ENCODE measurements at places on chromosomes 13 and 19.

GRCh38 chr13:73000027-73000674 lies 58.7 kb upstream of the KLF5 start:
- no peak for DNase-seq

- DNase-seq: no peak
Observed at GRCh38 chr13:21077788-21078353, 16.5 kb upstream of the LATS2 start.

DNA sequence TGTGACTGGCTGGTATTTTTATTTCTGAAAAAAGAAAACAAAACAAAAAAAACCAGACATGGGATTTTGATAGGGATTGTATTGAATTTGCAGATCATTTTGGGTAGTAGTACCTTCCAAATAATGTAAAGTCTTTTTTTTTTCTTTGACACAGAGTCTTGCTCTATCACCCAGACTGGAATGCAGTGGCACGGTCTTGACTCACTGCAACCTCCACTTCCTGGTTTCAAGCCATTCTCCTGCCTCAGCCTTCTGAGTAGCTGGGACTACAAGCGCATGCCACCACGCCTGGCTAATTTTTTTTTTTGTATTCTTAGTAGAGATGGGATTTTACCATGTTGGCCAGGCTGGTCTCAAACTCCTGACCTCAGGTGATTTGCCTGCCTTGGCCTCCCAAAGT lies 4.2 kb downstream of the ZNF101 start:
- DNase-seq: no peak

- DNase-seq: no peak
Observed at GRCh38 chr13:98311200-98311548, 134.1 kb upstream of the RNF113B start.

DNA sequence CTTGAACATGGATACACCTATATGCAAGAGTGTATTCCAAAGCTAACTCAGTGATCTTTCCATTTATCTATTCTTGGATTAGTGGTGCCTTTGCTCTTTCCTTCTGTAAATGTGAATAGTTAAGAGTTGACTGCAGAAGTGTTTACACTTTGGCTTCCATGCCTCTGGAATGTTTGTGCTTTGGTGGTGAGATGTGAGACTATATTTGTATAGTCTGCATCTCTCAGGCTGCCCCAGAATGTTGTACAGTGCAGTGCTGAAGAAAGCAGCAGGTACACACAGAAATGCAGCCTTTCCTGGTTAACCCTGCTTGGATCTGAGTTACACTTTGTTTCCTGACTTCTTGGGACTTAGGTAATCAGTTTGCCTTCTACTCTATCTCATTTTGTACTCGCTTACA lies 90.2 kb downstream of the DNAJC15 start:
- DNase-seq: no peak

DNA sequence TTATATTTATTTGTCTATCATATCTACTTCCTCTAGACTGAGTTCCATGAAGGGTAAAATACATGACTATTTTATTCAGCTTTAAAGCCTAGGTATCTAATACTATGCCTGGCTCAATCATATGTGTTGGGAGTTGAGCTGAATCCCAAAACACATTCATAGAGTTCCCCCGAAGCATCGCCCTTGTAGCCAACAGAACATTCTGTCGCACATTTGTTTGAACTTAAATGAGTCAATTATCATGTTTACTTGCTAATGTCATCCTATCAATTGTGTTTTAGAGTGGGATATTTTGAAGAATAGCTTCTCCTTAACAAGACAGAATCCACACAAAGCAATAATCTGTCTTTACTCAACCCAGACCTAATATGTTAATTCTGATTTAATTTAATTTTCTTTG lies 252.4 kb downstream of the HS6ST3 start:
- no peak for DNase-seq

GRCh38 chr19:8662263-8662662 lies 31.8 kb downstream of the NFILZ start:
- DNase-seq: no peak

DNA sequence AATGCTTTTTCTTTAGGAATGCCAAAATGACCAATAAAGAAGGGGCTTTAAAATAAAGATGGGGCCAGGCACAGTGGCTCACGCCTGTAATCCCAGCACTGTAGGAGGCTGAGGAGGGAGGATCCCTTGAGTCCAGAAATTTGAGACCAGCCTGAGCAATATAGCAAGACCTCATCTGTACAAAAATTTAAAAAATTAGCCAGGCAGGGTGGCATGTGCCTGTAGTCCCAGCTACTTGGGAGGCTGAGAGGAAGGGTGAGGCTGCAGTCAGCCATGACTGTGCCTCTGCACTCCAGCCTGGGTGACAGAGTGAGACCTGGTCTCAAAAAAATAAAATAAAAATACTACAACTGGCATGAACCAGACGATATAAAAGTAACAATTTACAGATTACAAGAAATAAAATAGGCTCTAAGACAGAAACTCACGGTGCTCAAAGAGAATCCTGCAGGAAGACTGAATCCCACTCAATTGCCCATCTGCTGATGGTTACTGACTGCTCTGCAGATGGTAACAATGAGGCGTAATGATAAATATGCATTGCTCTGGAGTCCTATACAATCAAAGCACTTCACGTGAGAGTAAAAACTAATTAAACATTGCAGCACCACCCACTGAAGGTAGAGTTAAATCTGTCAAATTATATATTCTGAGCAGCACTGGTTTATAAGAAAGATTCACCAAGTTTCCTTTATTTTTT lies 93.2 kb downstream of the LHFPL6 start:
- no peak for DNase-seq

DNA sequence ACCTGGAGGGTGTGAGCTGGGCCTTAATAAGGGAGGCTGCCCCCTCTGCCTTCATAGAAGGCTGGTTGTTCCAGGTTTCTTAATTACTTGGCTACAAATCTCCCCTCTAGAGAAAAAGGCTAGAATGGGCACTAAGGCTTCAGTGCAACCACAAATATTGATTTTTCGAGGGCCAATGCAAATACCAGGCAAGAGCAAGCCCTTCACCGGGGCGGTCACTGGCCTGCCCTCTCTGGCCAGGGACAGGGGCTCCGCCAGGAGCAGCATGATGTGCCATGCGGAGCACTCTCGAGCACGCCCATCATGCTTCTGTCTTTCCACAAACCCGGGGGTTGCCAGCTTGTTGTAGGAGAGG lies 127.8 kb upstream of the SPACA7 start:
- no peak for DNase-seq

DNA sequence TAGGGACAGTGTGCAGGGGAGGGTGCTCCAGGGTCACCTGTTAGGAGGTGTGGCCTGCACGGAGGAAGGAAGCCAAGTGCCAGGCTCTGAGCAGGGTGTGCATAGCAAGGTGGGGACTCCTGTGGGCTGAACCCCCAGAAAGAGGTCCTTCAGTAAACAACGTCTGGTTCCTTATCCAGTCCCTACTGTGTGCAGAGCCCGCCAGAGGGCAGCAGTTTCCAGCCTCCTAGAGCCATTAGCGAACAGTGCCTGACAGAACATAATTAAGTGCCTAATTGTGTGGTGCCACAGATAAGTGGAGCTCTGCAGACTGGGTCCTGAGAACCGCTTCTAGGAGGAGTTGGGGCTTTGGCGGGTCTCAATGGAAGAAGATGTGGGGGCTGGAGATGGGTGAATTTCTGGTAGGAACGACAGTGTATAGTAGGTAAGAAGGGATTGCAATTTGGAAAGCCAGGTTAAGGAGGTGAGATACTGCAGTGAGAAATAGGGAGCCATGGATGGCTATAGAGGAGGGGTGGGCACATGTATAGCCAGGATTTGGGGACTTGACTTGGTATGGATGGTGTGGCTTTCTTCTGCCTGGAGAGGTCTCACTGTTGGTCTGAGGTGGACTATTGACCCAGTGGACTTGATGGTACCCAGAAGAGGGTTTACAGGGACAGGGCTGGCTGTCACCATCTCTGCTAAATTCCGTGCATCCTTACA lies 323.1 kb downstream of the ZNF536 start:
- no peak for DNase-seq

DNA sequence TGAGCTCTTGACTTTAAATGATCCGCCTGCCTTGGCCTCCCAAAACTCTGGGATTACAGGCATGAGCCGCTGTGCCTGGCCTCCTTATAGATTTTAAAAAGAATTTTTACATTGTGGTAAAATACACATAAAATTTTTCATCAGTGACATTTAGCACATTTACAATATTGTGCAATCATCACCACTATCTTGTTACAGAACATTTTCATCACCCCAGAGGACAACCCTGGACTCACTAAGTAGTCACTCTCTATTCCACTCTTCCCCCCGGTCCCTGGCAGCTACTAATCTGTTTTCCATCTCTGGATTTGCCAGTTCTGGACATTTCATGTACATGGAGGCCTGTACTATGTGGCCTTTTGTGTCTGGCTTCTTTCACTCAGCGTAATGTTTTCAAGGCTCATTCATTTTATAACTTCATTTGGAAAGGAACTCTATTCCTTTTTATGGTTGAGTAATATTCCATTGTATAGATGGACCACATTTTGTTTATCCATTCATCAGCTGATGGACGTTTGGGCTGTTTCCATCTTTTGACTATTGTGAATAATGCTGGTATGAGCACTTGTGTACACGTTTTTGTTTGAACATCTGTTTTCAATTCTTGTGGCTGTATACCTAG lies 19.9 kb downstream of the MEGF8 start:
- no peak for DNase-seq

- DNase-seq: no peak
Observed at GRCh38 chr19:10796653-10797052, 39.4 kb downstream of the TMED1 start.

DNA sequence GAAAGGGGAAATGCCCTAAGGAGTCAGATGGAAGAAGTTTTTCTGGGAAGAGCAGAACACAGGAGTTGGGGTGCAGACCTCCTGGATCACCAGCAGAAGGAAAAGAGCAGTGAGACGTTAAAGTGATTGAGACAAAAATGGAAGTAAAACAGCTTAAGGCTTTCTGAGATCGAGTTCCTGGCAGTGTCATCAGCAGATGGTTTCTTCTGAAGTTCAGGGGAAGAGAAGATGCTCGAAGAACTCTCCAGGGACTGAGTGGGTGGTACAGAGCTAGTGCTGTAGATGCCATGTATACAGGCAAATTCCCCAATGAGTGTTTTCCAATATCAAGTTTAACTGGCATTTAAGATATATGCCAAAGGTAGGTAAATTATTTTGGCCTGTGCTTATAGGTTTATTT lies 272.2 kb upstream of the KLF12 start:
- DNase-seq: peak; percentile 16

All from stimulated activated naive B cell treated with anti-CD40 and anti-IgM and Interleukin-4, amounts not matched to agents 10 μg/mL and 1 μg/mL and 100 μg/mL, for 72 hours (primary cell).